ENCODE measurements at places on chromosomes 2 and 18. TPM values are rescaled to one million over a fixed set of nuclear protein-coding genes. Genes with fewer than 3 reads are reported as not detected.
A peak's percentile ranks its signal among the peaks of the same experiment; 100 is the strongest.

GRCh38 chr2:106830191-106830590 is 55.8 kb downstream of the ST6GAL2 start:
- no peak for DNase-seq

DNA sequence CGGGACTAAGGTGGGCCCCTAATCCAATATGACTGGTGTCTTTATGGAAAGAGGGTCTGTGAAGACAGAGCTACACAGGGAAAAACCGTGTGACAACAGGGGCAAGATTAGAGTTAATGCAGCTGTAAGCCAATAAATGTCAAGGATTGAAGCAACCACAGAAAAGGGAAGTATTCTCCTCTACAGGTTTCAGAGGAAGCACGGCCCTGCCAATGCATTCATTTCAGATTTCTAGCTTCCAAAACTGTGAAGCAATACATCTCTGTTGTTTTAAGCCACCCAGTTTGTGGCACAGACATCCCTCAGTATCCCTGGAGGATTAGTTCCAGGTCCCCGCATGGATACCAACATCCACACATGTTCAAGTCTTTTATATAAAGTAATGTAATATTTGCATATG is 48.8 kb downstream of the SPP2 start:
- no peak for DNase-seq

DNA sequence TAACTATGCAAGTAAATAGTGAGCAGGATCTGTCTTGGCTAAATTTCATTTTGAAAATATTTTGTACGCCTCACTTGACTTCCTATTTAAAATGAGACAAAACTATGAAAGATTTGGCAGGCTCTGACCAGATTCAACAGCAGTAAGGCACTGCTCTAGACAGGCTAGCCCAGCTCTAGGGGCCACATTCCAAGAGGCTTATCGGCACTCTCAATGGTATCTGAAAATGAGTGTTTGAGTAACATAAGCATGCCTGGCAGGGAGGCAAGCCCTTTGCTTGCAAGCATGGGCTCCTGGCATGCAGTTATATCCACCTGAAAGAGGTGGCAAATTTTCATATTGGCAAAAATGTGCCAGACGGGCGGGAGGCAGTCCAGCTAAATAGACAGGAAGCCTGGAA is 10.5 kb downstream of the CAPN13 start:
- no peak for DNase-seq

DNA sequence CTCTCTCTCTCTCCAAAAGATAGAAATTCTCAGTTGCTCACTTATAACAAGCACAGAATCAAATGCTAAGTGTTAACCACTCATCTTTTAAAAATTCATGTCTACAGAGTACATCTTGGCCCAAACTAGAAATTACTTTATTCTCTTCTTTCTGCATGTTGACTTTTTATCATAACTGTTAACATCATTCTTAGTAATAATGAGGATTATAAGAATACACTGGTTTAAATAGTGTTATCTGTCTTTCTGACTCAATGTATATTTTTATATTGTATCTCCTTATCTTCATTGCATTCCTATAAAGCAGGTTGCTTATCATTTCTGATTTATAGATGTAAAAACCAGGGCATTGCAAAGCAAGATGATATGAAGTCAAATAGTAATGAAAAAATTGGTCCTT is 17.8 kb upstream of the KLF7 start:
- DNase-seq: no peak

GRCh38 chr2:217857624-217858506 is 144.9 kb downstream of the TNS1 start:
- no peak for DNase-seq

GRCh38 chr2:204909791-204910190 is 364.5 kb downstream of the PARD3B start:
- DNase-seq: no peak

GRCh38 chr2:178819147-178819875 is 12.1 kb upstream of the TTN start:
- no peak for DNase-seq

GRCh38 chr18:48800876-48801727 is 149.7 kb downstream of the SMAD7 start:
- no peak for DNase-seq

GRCh38 chr18:11147962-11148679 is 1.2 kb downstream of the PIEZO2 start:
- DNase-seq: no peak

- DNase-seq: no peak
These were observed 18.2 kb upstream of the CRIM1 start for GRCh38 chr2:36337354-36337753.

DNA sequence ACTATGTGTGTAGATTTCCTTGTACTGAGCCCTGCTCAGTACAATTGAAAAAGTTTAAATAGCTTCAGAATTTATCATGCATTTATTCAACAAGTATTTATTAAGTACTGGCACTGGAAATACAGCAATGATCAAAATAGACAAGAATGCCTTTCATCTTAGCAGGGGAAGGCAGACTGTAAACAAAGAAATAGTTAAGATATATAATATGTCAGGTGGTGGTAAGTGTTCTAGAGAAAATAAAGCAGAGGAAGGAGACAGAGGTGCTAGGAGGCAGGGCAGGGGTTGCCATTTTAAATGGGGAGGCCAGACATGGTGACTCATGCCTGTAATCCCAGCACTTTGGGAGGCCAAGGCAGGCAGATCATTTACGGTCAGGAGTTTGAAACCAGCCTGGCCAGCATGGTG is 13.6 kb upstream of the LIPG start:
- DNase-seq: no peak

GRCh38 chr2:177568893-177569292 is 176.3 kb downstream of the AGPS start:
- no peak for DNase-seq

DNA sequence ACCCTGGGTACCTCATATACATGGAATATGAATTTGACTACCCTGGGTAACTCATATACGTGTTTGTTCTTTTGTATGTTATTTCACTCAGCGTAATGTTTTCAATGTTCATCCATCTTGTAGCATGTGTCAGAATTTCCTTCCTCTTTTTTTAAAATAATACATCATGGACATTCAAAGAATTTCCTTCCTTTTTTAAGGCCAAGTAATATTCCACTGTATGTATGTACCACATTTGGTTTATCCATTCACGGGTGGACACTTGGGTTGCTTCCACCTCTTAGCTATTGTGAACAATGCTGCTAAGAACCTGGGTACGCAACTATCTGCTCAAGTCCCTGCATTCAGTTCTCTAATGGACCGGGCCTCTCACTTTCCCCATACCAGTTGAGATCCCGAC is 40.3 kb downstream of the FAM178B start:
- DNase-seq: no peak

- DNase-seq: no peak
These were observed 265.0 kb upstream of the SLC8A1 start for GRCh38 chr2:40716879-40717278.

- no peak for DNase-seq
These were observed 258.5 kb downstream of the HDAC4 start for GRCh38 chr2:239142296-239142695.

GRCh38 chr2:202541137-202541536 is 93.6 kb upstream of the FAM117B start:
- no peak for DNase-seq

- no peak for DNase-seq
These were observed 140.7 kb downstream of the PTRHD1 start for GRCh38 chr2:24652265-24653182.

GRCh38 chr18:31950583-31950982 is 7.7 kb upstream of the TRAPPC8 start:
- DNase-seq: no peak

GRCh38 chr2:19868224-19868623 is 33.6 kb downstream of the TTC32 start:
- DNase-seq: no peak

DNA sequence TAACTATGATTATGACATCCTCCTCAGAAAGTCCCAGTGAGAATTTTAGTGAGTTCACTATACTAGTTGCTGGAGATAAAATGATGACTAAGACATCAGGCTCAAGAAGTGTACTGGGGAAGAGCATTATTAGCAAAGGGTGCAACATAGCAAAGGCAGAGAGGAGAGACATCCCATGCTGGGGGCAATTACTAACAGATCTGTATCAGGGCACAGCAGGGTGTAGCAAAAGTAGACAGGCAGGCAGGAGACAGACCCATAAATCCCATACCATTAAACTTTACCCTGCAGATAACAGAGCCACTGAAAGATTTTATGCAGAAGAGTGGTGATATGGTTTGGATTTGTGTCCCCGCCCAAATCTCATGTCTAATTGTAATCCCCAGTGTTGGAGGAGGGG is 161.7 kb downstream of the SP3 start:
- DNase-seq: no peak

GRCh38 chr2:163347982-163348856 is 387.6 kb downstream of the FIGN start:
- peak; percentile 11 for DNase-seq

GRCh38 chr2:124953921-124954320 is 928.8 kb downstream of the CNTNAP5 start:
- no peak for DNase-seq

GRCh38 chr2:61255580-61256437 is 93.8 kb downstream of the C2orf74 start:
- peak; percentile 71 for DNase-seq

GRCh38 chr2:120874888-120875275 is 139.2 kb downstream of the GLI2 start:
- DNase-seq: no peak

DNA sequence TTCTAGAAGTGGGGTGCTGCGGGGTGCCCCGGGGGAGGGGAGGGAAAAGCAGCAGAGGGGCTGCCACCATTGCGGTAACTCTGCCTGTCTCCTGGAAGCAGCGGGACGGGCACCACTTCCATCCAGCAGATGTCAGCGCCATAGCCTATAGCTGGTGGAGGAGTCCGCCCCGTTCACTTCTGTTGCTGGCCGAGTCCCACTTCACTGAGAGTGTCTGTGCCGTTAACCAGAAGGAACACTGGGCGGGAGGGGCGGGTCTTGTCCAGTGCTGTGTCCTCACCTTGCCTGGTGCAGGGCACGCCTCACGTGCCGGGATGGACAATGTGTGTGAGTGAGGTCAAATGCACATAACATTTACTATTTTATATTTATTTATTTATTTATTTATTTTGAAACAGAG is 19.3 kb upstream of the ODC1 start:
- DNase-seq: no peak

DNA sequence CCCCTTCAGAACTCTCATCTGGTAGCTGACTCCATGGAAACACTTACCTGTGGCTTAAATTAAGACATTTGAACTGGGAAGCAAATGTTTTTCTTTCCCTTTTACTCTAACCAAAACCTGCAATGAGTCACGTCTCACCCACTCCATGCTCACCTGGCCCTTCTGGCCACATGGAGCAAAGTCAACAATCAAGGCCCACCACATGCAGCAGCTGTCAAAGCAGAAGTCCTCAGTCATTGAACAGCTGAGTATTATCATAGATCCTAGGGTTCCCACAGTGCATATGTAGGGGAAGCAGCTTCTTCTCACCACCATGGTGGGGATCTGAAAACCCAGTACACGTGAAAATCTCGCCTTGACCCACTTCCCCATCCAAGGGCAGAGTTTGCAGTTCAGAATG is 12.3 kb upstream of the MEP1B start:
- no peak for DNase-seq

GRCh38 chr2:18749912-18750526 is 160.7 kb upstream of the NT5C1B start:
- DNase-seq: no peak

DNA sequence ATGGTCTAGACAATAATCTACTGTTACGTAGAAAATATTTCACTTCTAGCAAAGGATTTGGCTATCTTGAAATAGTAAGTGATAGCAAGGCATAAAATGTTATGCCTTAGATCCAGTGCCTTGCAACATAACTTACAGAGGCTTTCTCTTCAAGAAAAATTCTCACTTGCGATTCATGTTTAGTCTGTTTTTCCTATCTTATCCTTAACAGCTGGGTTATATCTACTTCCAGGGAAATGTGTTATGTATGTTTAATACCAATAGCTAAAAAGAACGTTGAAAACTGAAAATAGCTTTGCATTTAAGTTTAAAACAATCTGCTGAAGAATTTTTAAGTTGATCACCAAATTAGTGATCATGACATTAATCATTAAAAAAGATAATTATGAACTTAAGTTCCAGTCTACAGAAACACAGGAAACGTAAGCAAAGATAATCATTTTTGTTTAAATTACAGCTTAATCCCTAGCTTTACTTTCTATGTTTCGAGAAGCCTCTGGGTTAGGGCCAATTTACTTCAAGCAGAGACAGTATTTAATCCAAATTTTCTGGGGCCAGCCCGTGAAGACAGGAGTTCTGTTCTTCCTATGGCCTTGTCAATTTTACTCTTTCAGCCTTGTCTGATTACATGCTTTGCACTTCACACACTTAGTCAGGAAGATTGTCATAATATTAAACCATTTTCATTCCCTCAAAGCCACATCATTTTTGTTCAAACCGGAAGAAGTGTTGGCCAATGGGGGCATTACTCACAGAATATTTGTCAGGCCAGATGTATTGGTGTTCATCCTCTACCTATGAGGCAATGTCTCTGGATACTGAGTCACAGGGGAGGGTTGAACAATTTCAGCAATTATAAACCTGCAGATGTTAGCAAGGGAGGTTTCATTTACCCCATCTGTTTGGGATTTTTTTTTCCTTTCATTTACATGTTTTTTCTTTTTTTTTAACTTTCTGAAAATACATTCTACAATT is 1132.9 kb upstream of the ZEB2 start:
- no peak for DNase-seq

DNA sequence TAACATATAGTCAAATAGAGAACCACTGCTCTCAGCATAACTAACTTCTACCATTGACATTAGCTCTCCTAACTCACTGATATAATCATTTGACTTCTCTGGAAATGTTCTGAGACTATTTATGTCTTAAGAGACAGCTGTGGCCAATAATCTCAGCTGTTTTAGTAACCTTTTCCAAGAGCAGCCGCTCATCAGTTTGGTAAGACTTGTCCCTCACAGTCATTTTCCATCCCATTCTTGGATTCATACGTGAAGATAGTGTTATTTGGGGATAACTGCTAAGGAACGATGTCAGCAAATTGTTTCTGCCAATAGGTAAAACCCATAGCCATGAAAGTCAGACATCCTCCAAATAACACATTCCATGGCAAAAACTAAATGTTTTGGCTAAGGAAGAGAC is 127.8 kb downstream of the LNPK start:
- no peak for DNase-seq

IL37 gene
- total RNA-seq: not detected

NAT8 gene
- total RNA-seq: not detected

CMPK2 gene
- 0.92 TPM for total RNA-seq

MPPE1 gene
- total RNA-seq: 14.8 TPM

WDR75 gene
- total RNA-seq: 82.4 TPM

LRATD1 gene
- 0.04 TPM for total RNA-seq

AKAIN1 gene
- total RNA-seq: not detected

TNFAIP6 gene
- total RNA-seq: not detected

DAW1 gene
- total RNA-seq: 16.6 TPM

POTEI gene
- total RNA-seq: 0.07 TPM

SCN7A gene
- not detected for total RNA-seq

AOX1 gene
- total RNA-seq: 3.4 TPM

CD226 gene
- total RNA-seq: 0.04 TPM

MYO1B gene
- 45.4 TPM for total RNA-seq

IL36G gene
- total RNA-seq: not detected

SPHKAP gene
- not detected for total RNA-seq

AGXT gene
- total RNA-seq: not detected

MBD2 gene
- total RNA-seq: 58.9 TPM

Data from pulmonary artery endothelial cell (primary cell).